ENCODE measurements at places on chromosomes 16 and 17.
A peak's percentile ranks its signal among the peaks of the same experiment; 100 is the strongest.

DNA sequence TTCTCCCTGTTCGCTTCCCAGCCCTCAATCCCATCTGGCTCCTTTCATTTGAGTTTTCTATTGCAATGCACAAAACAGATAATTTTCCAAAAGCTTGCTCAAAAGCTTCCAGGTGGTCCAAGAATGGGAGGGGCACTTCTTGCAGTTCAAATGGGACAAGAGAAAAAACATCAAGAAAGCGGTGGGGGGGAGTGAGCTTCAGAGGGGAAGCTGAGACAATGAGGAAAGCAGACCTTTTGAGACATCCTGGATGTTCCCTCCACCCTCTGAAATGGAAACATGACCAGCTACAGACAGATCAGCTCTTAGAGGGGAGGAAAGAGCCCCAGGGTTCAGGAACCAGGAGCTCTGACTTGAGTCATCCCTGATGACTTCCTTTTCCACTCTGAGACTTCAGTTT lies 368.2 kb downstream of the SLC39A11 start:
- no peak for DNase-seq

- DNase-seq: no peak
Observed at GRCh38 chr17:69269131-69269998, 40.7 kb upstream of the ABCA10 start.

DNA sequence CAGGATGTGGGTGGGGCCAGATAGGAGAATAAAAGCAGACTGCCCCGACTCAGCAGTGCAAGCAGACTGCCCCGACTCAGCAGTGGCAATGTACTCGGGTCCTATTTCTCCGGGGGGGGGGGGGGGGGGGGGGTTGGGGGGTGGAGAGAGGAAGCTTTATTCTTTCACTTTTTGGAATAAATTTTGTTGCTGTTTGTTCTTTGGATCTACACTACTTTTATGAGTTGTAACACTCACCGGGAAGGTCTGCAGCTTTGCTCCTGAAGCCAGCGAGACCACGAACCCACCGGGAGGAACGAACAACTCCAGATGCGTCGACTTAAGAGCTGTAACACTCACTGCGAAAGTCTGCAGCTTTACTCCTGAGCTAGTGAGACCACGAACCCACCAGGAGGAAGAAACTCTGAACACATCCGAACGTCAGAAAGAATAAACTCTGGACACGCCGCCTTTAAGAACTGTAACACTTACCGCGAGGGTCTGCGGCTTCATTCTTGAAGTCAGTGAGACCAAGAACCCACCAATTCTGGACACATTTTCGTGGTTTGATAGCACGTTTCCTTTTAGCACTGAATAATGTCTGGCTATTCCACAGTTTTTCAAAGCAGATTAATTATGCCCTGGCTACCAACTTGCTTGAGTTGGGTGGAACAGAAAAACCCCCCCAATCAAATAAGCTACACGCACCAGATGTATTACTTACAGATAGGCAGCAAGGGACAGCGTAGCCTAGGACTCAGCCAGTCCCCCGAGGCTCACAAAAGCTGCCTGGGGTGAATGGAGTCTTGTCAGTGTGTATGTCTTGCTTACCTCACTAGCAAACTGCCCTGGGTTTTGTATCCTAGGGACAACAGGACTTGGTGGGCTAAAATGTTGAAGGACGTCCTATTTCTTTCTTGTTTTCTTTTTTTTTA lies 11.9 kb downstream of the FZD2 start:
- DNase-seq: peak; percentile 45

GRCh38 chr16:62711797-62712196 lies 675.6 kb upstream of the CDH8 start:
- DNase-seq: no peak

DNA sequence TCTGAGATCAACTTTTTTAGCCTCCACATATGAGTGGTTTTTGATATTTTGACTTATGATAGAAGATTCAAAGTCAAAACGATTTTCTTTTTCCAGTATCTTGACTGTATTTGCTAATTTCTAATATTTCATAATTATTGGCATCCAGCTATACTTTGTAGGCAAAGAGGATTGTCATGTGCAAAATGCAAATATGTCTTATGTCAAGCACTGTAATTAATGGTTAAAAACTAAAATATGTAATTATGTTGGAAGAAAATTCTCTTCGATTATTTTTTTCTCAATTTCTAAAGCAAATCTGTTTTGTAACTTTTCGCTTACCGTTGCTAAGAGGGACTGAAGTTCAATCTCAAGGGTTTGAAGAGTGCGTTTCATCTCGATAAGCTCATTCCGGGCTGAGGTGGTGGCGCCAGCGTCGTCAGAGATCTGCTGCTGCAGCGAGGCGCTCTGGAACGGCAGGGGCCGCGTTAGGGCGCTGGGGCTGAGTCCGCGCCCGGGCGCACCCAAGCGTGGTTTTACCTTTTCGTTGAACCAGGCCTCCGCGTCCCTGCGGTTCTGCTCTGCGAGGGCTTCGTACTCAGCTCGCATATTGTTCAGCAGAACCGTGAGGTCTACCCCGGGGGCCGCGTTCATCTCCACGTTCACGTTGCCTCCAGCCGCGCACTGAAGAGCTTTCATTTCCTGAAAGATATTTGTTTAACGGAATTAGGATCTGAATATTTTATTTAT lies 3.0 kb downstream of the KRT27 start:
- DNase-seq: no peak

GRCh38 chr17:70168044-70168976 lies 1.0 kb upstream of the KCNJ2 start:
- DNase-seq: peak; percentile 46

Measured in GM20000 (cell line).